ENCODE measurements at places on chromosomes 6 and 20.

DNA sequence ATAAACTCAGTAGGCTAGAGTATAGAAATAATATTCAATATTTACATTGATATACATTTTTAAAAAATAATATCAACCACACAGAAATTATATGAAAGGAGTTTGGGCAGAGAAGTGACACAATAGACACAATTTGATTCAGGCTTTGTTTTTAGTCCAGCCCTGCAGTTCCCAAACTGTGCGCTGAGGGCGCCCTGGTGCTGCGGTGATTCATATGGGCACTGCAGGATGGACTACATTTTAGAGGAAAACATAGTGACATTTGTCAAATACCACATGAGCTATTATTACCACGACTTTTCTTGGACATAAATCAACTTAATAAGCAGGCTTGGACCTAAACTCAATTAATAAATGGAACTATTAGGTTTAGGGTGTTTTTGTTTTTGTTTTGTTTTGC is 364.3 kb upstream of the ID4 start:
- DNase-seq, result no peak

- DNase-seq, result peak; percentile 95
These were observed 171.5 kb downstream of the QKI start for GRCh38 chr6:163585932-163586437.

GRCh38 chr6:3208098-3208774 is 19.2 kb downstream of the TUBB2B start:
- DNase-seq, result peak; percentile 89

DNA sequence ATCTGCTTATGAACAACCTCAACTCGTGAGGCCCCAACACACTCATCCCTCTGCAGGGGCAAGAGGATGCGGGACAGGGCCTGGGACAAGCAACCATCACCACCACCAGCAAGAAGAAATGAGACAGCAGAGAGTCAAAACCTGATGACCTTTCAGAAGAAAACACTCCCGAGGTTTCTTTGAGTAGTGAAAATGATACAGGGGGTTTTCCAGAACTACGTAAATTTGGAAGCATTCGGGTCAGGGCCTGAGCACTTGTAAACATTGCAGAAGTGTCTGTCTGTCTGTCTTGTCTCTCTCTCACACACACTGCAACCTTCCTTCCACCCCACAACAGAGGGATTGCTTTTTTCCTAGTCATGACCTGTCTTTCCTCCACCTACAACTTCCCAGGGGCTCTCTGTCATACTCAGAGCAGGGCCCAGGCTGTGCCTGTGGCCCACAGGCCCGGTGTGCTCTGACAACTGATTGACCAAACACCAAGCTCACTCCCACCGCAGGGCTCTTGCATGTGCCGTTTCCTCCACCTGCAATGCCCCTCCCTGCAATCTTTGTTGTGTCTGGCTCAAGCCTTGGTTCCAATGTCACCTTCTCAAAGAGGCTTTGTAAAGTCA is 90.9 kb downstream of the BMP7 start:
- no peak for DNase-seq

DNA sequence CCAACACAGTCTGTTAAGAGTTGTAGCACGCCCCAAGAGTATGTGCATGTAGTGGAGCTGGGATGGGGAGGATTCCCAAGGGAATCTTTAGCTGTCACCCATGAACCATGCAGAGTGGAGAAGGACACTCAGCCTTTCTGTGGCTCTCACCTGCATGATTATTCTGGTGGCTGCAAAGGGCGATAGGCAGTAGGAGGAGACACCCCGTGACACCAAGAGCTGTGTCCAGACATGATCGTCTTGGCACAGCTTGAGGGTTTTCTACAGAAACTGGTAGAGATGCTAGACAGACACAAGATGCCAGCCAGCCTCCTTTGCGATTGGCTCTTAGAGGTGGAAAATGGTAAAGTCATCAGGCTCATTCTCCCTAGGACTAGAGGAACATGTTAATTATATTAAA is 3.1 kb upstream of the CSE1L start:
- no peak for DNase-seq

DNA sequence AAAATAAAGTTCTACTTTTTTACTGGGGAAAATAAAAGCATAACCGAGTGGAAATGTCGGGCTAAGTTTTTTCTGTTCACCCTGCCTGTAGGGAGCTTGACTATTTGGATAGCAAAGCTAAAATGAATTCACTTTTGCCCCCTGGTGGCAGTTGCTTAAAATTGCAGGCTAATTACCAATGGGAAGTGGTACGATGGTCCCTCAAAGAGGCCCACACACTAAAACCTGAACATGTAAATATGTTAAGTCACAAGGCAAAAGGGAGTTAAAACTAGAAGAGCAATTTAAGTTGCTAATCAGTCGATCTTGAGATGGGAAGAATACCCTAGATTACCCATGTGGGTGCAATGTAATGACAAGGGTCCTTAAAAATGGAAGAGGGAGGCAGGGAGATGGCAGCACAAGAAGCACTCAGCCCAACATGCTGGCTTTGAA is 916 bp upstream of the SUN5 start:
- peak; percentile 2 for DNase-seq

DNA sequence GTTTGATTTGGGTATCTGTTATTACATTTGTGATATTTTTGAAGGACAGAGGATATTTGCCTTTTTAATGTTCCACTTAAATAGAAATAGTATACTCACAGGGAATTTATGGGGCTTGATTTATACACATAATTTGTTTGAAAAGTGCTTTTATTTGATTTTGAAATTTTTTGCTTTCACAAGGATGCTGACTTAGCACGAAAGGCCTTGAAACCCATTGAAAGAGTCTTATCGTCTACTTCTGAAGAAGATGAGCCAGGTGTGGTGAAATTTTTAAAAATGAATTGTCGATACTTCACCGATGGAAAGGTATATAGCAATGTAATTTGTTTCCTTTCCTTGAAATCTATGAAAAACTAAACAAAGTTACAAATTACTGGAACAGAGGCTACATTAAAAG is 74.3 kb upstream of the HINT3 start:
- no peak for DNase-seq

- DNase-seq, result peak; percentile 42
These were observed 78.4 kb upstream of the IYD start for GRCh38 chr6:150290429-150290828.

DNA sequence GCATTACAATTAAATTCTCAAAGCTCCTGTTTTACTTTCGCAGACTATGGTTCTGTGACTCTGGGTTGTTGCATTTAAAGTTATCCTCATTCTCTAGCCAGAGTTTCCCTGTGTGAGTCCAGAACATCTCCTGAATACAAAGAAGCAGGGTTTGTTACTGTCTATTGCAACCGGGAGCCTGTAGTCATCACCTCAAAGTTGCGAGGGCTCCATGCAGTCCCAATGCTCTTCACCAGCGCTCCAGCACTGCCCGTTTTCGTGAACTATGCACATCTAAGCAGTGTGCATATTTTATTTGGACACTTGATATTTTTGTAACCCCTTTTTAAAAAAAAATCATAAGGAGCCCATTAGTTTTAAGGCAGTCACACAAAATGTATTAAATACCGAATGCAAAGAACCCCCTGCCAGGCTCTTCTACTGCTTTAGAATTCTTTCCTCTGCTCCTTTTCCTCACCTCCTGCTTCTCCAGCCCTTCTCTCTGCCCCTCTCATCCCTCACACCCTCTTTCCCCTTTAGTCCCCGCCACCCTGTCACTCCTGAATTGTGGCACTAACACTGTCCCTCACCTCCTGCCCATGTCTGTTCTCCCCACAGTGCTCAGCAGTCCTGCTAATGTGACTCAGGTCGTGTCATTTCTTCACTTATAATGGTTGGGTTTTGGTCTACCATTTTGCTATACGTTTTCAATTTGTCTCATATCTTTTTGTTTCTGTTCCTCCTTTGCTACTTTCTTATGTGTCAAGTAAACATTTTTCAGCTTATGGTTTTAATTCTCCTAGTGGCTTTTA is 1.1 kb upstream of the HLA-C start:
- DNase-seq, result no peak

GRCh38 chr20:24672886-24673677 is 203.7 kb downstream of the SYNDIG1 start:
- peak; percentile 89 for DNase-seq
